ENCODE measurements at places on chromosomes 16 and 17.

- DNase-seq, result peak; percentile 44
These were observed 5.1 kb upstream of the GGT6 start for GRCh38 chr17:4565209-4566141.

DNA sequence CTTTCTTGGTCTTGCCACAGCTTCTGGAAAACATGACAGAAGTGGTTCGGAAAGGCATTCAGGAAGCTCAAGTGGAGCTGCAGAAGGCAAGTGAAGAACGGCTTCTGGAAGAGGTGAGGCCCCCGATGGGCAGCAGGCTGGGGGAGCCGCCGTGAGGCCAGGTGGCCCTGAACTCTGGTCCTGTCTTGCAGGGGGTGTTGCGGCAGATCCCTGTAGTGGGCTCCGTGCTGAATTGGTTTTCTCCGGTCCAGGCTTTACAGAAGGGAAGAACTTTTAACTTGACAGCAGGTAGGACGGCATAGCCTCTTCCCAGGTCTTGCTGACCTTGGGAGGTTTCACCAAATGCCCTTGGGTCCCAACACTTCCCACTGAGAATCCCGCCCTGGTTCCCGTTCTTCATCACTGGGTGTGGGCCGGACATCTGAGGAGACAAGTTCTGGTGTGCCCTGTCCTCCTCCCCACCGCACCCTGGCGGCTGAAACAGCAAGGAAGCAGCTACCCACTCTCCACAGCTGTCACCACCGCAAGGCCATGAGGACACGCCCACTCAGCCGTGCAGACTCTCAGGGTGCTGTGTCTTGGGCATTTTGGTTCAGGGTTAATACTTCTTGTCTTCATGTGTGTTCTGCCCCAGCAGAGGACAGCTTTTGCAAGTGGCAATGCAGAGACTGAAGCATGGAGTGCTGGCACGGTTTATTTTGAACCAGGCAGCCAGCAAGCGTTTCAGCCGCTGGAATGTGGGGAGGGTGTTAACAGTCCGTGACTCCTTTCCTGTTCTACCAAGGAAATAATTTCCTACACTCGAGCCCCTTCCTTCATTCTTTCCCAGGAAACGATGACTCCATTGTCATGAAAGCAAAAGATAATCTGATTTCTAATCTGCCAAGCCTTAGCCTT is 21.4 kb downstream of the NTAN1 start:
- no peak for DNase-seq

- no peak for DNase-seq
These were observed 35.7 kb downstream of the MYH13 start for GRCh38 chr17:10337136-10337535.

DNA sequence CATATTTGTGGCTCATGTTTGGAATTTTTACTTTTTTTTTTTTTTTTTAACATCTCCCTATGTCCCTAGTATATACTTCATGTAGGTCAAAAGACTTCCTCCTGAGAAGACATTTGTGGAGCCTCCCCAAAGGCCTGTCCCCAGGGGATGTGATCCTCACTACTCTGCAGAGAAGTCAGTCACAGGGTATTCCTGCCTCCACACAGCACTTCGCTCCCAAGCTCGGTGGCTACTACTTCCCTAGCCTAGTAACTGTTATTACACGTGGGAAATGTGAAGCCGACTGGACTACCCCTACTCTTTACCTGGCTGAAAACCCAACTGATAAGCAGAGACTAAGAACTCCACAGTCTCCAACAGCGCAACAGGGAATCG is 116.8 kb downstream of the HIC1 start:
- no peak for DNase-seq

DNA sequence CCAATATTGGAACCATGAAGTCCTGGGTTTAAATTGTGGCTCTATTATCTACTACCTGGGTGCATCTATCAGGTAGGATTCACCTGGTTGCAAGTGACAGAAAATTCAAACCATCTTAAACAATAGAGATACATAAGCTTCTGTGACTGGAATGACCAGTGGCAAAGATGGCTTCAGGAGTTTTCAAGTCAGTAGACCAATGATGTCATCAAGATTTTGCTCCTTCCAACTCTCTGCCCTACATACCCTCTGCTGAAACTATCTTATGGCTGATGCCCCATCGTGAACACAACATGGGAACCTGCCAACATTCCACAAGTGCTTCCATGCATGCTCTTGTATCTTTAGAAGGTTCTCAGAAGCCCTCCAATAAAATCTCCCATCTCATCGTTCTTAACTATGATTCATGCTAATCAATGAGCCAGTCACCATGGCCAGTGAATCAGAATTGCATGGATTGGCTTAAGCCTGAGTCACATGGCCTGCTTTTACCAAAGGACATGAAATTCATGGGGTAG is 180.9 kb downstream of the GRIN2A start:
- DNase-seq, result no peak

GRCh38 chr16:1945559-1946391 is 2.8 kb upstream of the MSRB1 start:
- no peak for DNase-seq

- no peak for DNase-seq
These were observed 13.6 kb downstream of the DRC7 start for GRCh38 chr16:57708168-57708567.

GRCh38 chr17:60457148-60457547 is 34.9 kb downstream of the CHCT1 start:
- no peak for DNase-seq

GRCh38 chr16:29653471-29653870 is 9.6 kb upstream of the SPN start:
- DNase-seq, result no peak

DNA sequence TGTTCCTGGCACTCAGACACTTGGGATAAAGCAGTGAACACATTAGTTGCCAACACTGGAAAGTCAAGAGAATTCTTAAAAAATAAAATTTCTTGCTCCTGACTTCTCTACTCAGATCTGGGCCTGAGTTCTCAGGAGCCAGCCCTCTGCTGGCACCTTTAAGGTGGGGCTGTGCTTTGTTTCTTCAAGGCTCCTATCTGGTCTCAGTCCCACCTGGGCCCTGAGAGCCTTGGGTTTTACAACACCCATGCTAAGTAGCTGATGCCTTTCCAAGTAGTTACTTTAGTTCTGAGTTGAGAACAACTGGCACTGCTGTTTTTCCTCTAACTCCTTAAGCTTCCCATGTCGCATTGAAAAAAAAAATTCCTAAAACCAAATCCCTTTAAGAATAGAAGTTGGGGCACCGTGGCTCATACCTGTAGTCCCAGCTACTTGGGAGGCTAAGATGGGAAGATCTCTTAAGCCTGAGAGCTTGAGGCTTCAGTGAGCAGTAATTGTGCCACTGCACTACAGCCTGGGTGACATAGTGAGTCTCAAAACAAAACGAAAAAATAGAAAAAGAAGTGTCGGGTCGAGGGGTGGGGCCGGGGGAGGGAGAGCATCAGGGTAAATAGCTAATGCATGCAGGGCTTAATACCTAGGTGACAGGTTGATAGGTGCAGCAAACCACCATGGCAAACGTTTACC is 16.6 kb downstream of the CHAD start:
- no peak for DNase-seq

DNA sequence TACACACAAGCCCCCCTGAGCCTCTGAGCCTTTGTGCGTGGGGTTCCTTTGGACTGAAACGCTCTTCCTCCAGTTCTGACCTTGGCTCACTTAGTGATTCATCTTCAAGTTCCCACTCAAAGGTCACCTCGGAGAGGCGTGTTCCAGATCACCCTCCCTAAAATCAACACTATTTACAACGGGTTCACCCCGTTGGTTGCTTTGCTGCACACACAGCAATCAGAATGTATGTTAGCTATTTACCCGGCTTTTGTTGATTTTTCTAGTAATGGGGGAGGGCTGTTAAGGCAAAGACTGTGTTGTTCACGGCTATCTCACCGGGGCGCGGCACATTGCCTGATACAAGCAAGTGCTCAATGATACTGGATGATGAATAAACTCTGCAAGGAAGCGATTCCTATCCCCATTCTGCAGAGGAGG is 977 bp downstream of the NAGPA start:
- no peak for DNase-seq

DNA sequence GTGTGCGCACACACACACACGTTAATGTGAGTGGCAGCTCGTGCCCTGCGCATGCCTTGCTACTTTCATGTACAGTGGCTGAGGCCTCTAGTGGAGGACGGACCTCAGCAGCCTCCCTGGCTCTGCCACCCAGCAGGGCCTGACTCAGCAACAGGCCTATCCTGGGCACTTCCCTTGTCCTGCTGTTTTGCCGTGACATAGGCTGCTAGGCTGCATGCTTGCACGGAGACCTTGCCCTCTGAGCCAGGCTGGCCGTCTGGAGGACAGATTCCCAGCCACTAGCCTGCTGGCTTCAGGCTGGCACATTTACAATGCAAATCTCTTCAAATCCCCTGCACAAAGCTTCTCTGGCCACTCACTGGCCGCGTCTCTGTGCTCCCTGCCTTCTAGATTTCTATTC is 9.5 kb downstream of the RNF213 start:
- no peak for DNase-seq

DNA sequence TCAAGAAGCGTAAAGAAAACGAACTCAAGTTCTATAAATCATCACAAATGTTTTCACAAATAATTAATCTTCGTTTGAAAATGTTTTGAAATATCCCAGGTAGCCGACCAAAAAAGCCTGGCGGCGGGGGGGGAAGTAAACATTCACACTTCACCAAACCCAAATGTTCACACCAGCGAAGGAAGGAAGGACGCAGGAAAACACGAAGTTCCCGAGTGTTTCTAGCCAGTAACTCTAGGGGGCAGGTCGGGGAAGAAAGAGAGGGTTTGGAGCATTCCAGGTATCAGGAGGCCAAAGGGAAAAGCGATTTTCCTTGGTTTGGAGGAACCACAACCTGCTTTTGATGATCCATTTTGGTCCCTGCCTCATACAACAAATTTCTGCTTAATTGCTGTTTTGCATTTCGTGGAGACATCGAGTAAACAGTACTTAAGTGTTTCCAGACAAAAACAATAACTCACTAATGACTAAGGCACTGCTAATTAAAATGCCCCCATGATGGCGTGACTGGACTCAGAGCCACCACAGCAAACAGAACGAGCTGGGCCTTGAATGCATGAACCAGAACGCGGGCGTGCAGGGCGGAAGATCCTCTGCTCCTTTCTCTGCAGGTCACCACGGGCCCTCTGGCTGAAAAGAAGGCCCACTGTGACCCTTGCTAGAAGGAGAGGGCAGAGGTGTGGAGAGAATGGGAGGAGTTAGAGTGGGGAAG is 16.6 kb downstream of the ZFHX3 start:
- no peak for DNase-seq

- DNase-seq, result no peak
These were observed 19.1 kb upstream of the RASD1 start for GRCh38 chr17:17514993-17515933.

DNA sequence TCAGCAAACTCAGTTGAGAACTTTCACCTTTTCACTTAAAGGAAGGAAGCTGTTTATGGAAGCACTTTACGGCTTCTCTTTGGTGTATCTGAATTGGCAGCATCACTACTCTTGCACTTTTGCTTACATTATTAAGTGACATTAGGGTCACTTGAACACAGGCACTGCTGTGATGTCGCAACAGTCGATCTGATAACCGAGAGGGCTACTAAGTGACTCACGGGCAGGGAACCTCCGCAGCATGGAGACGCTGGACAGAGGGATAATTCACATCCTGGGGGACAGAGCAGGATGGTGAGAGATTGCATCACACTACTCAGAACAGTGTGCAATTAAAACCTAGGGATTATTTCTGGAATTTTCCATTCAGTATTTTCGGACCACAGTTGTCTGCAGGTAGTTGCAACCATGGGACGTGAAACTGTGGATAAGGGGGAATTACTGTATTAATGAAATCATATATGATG is 56.5 kb downstream of the DNAH2 start:
- no peak for DNase-seq

DNA sequence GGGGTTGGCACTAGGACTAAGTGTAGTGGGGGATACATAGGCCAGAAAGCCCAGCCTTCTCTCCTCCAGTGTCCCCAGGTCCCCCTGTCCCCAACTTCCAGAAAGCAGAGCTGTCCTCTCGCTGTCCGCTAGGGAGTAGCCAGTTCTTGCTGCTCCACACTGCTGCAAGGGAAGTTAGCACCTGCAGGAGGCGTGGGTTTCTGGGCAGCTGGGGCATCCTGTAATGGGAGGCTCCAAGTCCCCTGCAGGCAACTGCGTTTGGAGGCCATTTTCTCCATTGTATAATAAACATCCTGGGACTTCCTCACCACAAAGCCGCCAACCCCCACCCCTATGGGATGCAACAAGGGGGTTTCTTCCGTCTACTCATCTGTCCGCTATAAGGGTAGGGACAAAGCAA is 1.7 kb downstream of the RPRML start:
- no peak for DNase-seq

GRCh38 chr17:36894925-36895324 is 42.4 kb upstream of the LHX1 start:
- DNase-seq, result no peak

All from smooth muscle cell of the brain vasculature (primary cell).